ENCODE measurements at places on chromosomes 2 and 18.
A peak's percentile ranks its signal among the peaks of the same experiment; 100 is the strongest.

DNA sequence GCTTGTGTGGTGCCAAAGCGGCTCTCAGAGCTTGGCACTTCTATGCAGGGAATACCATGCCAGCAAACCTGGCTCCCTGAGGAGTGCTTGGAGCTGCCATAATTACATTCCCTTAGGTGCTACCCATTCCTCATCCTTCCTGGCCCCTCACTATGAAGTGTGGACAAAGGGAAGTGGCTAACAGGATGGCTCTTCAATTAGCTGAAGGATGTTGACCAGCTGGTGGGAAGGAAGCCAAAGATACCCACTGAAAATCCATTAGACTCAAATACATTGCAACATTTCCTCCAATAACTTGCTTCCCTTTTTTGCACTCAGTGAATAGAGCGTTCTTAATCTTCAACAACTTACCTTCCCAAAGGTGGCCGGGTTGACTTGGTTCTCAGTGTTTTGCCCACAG, 8.5 kb downstream of the RFX8 start:
- no peak overlapping the region for H3K4me3 ChIP-seq
- H3K36me3 ChIP-seq, result no peaks in the 10 kb centered on the region
- no peak for DNase-seq
- no peak overlapping the region for H3K27ac ChIP-seq
- H3K4me1 ChIP-seq, result peaks cover 17% of the 10 kb centered on the region

DNA sequence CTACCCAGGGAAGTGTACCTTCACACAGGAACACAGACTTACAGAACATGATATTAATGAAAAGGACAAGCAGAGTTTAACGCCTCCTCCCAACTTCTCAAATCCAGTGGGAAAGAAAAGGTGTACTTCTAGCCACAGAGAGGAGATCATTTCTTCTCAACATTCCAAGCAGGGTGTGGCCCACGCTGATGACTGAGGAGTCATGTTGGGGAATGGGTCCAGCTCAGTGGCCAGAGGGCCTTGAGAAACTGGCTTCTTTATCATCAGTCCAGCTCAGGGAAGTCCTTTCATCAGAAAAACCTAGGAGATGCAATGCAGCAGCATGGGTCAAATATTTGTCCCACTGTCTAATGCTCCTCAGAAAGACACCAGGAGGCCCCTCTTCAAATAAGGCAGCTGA, 63.0 kb downstream of the RBM43 start:
- no peak overlapping the region for H3K4me3 ChIP-seq
- H3K4me1 ChIP-seq, result peaks cover 5% of the 10 kb centered on the region

GRCh38 chr2:11102466-11102865, 52.8 kb upstream of the SLC66A3 start:
- no peaks in the 10 kb centered on the region for H3K36me3 ChIP-seq
- H3K4me1 ChIP-seq, result no peaks in the 10 kb centered on the region
- peaks cover 2% of the 10 kb centered on the region for H3K27me3 ChIP-seq
- H3K4me3 ChIP-seq, result no peak overlapping the region

- H3K36me3 ChIP-seq, result peaks cover 10% of the 10 kb centered on the region
- H3K27me3 ChIP-seq, result no peaks in the 10 kb centered on the region
- H3K4me3 ChIP-seq, result peak overlapping the region; percentile 62
- H3K4me1 ChIP-seq, result peaks cover 13% of the 10 kb centered on the region
Measured at GRCh38 chr2:10057231-10058107, 14.1 kb downstream of the KLF11 start.

DNA sequence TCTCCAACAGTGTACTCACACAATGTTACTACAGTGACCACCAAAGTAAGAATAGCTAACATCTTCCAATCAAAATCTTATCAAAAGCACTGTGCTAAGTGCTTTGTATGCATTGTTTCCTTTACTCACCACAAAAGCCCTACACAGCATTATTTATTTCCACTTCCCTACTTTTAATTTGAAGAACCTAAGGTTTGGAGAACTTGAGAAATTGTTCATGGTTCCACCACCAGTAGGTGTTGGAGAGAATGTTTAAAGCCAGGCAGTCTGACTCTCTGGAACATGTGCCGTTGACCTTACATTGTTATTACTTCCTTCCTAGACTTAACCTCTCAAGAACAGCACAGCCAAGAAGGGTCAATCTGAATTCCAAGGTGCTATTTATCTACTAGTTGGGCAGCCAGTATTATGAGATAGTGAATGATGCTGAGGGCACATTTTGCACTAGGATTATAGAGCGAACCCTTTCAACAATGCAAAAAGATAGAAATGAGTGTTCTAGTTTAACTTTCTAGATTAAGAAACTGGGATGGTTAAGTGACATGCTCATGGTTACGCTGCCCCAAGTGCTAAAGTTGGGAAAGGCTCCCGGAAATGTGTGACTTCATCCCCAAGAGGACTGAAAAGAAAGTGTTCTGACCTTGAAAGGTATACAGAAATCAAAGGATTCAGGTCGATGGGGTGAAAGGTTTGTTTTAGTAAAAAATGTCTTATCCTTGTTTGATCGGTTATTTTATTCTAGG, 55.2 kb upstream of the FAM136A start:
- H3K27ac ChIP-seq, result no peak overlapping the region
- DNase-seq, result no peak
- H3K36me3 ChIP-seq, result no peaks in the 10 kb centered on the region
- H3K4me3 ChIP-seq, result no peak overlapping the region
- H3K27me3 ChIP-seq, result peaks cover 4% of the 10 kb centered on the region
- H3K4me1 ChIP-seq, result peaks cover 8% of the 10 kb centered on the region

DNA sequence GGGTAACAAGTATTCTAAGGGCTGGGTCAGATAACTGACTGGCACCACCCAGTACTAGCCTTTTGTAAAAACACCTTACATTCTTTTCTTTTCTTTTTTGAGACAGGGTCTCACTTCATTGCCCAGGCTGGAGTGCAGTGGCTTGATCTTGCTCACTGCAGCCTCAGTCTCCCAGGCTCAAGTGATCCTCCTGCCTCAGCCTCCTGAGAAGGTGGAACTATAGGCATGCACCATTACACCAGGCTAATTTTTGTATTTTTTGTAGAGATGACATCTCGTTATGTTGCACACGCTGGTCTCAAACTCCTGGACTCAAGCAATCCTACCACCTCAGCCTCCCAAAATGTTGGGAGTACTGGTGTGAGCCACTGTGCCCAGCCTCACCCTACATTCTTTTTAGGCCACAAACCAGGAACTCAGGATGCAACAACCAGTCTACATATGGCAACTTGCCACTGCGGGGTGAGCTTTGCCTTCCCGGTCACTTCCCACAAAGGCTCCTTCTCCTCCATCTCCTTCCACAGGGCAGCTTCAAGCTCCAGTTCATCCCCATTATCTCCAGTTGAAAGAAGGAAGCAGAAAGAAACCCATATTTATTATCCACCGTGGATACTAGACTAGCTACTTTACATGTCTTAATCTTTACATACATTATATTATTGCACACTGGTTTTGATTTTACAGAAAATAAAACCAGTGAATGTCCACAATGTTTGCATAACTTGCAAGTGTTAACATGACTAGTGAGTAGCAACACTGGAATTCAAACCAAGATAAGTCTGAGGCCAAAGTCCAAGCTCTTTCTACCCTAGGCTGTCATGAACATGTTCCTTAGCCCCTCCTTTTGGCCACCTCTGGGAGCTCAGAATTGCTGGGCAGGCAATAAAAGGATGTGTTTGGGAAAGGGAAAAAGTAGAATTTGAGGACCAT, 23.7 kb upstream of the AP1S3 start:
- H3K4me1 ChIP-seq, result peaks cover 29% of the 10 kb centered on the region
- H3K27me3 ChIP-seq, result no peaks in the 10 kb centered on the region
- H3K4me3 ChIP-seq, result no peak overlapping the region
- no peak for DNase-seq
- peak overlapping the region; percentile 73 for H3K27ac ChIP-seq

- peak within 1 kb of the TSS; percentile 95 for H3K4me3 ChIP-seq
- no peak for DNase-seq
- no peaks in the 10 kb centered on the region for H3K27me3 ChIP-seq
- H3K36me3 ChIP-seq, result peaks cover 8% of the 10 kb centered on the region
- H3K27ac ChIP-seq, result peak within 1 kb of the TSS; percentile 88
Measured at GRCh38 chr2:109128616-109129355, at the start of gene SH3RF3. TSS of gene SH3RF3 (plus strand) at chr2:109129205.
